ENCODE measurements at places on chromosomes 3 and 15.

DNA sequence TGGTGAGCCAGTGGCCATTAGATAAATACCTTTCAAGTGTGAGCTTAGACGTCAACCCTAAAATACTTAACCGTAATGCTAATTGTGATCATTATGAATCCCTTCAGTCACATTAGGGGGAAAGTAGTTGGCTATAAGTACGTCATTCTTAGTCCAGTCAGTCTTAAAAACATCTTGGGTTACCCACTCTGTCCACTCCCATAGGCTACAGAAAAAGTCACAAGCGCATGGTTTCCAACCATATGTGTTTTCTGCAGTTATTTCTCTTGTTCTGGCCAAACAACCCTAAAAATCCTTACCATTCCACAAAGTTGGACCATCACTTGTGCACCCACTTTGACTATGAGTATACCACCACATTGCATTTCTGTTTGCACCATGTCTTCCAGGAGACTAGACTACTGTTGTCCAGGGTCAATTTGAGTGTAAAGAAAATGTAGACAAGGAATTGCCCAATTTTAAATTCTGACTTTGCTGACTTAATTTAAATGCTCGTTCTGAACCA lies 3.3 kb downstream of the RPL15 start:
- DNase-seq, result peak; percentile 34

GRCh38 chr3:3666664-3667063 lies 132.6 kb upstream of the LRRN1 start:
- DNase-seq, result no peak

DNA sequence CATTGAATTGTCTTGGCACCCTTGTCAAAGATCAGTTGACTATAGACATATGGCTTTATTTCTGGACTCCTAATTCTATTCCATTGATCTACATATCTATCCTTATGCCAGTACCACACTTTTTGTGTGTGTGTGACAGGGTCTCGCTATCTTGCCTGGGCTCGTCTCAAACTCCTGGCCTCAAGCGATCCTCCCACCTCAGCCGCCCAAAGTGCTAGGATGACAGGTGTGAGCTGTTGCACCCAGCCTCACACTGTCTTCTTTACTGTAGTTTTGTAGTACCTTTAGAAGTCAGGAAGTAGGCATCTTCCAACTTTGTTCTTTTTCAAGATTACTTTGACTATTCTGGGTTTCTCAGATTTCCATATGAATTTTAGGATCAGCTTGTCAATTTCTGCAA lies 24.3 kb downstream of the CDAN1 start:
- DNase-seq, result no peak

GRCh38 chr15:67192185-67192820 lies 62.2 kb downstream of the AAGAB start:
- DNase-seq, result no peak

- peak; percentile 76 for DNase-seq
Measured at GRCh38 chr15:38062696-38063095, 128.3 kb downstream of the TMCO5A start.

DNA sequence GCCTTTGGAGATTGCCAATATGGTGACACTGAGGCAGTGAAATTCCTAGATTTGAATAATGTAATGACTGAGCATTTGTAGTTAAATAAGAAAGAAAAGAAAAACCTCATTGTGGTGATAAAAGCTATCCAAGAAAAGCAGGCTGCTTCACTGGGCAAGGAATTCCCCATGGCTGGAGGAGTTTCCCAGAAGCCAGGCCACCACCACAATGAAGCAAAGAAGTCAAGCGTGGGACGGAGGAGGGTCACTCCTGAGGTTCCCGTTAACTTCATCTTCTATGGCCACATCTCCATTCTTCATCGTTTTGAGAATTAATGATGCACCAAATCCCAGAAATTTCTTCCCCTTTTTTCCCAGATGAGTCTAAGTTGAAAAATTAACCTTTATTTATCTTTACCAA lies 185.8 kb upstream of the BCL6 start:
- no peak for DNase-seq

DNA sequence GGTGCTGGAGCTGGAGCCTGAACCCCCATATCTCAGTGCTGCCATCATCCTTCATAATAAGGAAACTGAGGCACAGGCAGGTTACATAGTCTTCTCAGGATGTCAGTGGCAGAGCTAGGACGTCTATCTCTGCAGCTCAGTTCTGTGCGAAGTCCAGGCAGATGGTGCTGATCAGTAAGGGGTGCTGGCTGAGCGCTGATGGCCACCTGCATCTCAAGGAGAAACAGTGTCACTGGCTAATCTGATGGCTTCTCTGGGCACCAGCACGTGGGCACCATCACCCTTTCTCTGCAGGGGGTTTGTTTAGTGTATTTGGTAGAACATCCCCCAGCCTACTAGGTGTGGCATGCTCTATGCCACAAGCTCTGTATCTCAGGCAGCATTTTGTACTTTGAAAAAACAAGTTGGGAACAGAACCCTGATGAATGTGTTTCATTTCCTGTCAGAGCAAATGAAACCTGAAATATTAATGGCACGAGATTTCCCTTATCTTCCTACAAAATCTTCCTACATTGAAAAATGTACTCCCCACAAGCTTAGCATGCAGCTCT lies 35.1 kb downstream of the APBA2 start:
- no peak for DNase-seq

DNA sequence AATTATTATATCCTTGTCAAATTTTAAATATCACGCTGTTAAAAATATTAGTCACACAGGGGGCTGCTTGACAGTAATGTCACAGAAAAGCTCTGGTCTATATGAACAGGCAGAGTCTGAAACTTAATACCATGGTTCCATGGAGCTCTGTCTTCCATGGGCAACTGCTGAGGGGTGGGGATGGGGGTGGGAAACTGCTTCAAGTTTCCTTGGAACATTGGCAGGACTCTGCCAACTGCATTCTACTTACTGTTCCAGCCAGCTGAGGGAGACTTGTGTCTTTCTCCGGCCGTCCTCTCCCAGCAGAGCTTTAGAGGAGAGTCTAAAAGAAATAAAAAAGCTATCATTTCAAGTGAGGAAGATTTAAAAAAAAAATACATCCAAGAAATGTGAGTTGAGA lies 348.7 kb downstream of the ZIC1 start:
- no peak for DNase-seq

DNA sequence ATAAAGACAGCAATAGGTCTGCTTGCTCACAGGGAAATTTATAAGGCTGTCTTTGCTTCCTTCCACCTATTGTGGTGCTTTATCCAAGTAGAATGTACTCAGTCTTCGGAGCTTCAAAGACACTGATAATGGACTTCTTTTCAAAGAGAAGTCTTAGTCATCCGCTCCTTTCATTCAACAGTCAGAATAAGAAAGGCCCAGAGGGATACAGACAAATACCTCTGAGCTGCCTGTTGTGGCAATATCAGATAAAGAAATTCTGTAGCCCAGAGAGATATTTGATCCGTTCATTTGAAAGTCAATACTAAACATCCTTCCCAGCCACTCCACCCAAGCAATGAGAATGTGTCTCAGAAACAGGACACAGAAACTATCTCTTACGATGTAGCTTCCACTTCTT lies 110.0 kb downstream of the FHIT start:
- no peak for DNase-seq

DNA sequence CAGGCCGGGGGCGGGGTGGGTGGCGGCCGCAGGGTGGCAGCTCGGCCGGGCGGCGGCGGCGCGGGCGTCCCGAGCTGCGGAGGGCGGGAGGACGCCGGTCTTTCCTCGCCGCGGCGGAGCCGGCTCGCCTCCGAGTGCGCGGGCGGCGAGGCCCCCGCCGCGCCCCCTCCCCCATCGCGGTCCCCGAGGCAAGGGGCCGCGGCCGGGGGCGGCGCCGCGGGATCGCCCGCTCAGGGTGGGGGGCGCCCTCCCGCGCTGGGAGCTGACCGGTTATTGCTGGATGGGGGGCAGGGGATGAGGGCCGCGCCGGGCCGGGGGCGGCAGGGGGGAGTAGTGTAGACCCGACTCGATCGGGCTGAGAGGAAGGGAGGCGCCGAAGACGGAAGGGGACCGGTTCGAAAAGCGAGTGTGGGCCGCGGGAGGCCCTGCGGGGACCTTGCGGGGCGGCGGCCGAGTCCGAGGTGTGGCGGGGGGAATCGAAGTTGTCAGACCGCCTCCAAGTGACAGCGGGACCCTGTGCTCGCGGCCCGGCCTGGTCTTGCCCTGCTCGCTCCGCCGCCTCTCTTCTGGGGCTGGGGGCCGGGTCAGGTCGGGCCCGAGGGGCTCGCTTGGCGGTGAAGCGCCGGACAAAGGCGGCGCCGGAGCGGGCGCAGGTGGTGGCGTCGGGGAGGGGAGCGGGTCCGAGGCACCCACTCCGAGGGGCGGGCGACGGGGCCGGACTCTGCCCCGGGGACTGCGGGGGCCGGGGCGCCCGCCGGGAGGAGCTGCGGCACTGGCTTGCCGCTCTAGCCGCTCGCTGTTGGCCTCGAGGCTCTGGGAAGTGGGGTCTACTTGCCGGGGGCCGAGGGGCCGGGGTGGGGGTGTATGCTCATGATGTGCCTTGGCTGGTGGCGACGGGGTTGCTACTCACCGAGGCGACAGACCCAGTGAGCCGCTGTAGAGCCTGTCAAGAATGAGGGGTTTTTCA lies 1.1 kb downstream of the BAHD1 start:
- peak; percentile 45 for DNase-seq

DNA sequence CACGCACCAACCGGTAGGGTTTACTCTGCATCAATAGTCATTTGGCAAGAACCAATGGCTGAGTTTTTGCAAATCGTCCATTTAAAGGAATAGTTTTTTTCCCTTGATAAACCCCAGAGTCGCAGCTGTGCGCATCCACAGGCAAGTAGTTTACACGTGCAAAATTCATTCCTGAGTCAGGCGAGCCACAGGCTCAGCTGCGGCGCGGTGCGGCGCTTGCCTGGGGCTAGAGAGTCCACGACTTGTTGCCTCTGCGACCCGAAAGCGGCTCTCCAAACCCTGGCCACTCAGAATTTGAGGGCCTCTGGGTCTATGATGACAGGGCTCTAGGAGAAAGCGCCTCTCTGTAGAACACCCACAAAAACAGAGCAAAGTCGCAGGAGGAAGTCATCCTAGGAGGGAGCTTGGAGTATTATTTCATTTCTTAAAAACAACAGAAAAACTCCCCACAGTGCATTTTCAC lies 36.7 kb downstream of the ZIC4 start:
- DNase-seq, result no peak

DNA sequence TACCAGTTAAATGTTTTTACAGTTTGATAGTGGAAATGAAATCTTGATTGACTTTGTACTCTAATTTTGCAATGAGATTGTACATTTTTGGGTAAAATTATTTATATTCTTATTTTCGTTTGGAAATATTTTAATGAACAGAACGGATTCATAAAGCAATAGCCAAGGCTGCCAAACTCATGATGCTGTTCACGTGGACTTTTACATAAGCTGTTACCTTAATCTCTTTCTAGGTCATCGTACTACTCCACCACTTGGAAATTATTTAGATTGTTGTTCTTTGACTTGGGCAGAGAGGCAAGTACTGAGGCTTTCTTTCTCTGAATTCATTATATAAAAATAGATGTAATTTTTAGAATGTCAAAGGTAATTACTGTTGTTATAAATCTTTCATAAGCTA lies 16.2 kb downstream of the SYNPR start:
- no peak for DNase-seq

DNA sequence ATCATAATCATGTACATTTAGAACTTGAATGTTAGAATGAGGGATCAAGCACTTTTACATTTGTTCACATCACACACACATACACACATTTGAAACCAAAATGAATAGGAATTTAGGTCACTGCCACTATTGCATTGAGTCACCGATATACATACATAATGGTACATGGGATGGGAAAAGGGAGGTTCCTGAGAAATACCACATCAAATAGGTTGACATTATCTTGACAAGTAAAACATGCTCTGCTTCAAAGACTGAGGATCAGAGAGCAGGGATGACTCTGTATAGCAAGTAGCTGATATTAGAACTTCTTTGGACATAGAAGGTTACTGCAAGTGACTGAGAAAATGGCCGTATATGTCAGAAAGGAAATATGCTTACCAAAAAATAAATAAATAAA lies 847.2 kb downstream of the PLOD2 start:
- no peak for DNase-seq

- DNase-seq, result no peak
Measured at GRCh38 chr3:104367000-104367399, 999.7 kb upstream of the ALCAM start.

DNA sequence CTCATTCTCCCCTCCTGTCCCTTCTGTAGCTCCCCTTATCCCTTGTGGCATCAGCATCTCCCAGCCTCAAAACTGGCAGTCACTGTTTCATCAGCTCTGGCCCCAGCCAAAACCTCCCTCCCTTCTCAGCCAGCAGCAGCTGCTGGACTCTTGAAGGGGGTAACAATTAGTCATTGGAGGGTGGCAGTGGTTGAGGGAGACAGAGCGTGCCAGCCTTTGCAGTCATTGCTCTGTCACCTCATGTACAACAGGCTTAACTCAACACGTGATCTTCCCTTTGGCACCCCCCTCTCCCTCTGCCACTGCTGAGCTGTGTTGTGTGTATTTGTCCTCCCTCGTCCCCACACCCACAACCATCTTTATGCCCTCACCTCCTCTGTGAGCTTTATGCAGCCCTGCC lies 28.2 kb downstream of the RBP2 start:
- peak; percentile 28 for DNase-seq

- no peak for DNase-seq
Measured at GRCh38 chr3:37030588-37030987, 37.3 kb downstream of the MLH1 start.

DNA sequence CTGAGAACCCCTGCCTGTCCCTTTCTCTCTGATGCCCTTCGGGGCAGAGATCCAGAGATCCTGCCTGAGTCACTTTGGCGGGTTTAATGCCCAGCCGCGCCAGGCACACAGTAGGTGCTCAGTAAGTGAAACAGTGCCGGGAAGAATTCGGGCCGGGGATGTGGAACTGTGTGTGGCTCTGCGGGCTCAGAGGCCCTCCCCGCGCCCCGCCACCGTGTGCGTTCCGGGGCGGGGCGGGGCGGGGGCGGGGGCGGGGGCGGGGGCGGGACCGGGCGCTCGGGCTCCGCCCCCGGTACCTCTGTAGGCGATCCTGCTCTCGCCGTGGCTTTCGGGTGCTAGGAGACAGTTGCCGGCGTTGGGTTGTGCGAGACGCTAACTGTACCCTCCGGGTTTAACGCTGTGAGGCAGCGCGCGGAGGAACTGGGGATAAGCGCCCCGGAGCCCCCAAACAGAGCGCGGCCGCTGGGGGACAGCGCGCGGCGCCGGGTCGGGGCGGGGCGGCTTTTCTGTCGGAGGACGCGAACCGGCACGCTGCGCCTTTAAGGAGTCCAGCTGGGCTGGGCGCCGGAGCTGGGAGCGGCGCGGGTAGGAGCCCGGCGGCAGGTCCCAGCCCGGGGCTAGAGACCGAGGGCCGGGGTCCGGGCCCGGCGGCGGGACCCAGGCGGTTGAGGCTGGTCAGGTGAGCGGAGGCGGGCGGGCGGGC lies at the start of gene ABHD6:
Gene ABHD6, plus strand, starts transcription at position 555 of the 703 bp plus-strand sequence. CDS start 18,795 bp downstream, outside the sequence.
- DNase-seq, result peak; percentile 61
